ENCODE measurements at places on chromosomes 1 and 21.

DNA sequence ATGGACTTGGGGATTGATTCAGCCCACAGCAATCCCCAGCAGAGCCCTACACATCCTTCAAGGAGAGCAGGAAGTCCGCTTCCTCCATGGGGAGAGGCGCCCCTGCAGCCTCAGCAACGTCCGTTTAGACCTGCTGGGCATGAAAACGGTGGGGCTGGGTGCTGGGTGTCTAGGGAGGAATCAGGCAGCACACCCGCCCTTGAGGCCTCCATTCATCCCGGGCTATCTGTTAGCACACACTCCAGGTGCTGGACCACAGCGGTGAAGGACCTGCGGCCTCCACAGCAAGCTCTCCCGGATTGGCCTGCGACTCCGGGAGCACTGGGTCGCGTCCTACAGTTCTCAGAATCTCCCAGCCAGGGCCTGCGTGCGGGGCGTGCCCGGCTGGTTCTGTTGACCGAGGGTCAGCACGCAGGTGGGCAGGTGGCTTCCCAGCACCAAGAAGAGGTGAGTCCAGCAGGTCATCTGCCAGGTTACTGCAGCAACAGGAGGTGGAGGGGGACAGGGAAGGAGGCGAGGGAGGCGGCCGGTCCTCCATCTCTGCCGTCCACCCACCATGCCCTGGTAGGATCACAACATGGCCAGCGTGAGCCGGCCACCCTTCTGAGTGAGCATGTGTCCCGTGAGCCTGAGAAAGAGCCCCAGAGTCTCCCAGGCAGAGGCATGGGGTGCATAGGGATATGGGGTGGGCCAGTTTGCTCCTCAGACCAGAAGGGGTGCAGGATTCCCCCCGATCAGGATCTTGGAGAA, 96.6 kb downstream of the RIPK4 start:
- no peak for DNase-seq

DNA sequence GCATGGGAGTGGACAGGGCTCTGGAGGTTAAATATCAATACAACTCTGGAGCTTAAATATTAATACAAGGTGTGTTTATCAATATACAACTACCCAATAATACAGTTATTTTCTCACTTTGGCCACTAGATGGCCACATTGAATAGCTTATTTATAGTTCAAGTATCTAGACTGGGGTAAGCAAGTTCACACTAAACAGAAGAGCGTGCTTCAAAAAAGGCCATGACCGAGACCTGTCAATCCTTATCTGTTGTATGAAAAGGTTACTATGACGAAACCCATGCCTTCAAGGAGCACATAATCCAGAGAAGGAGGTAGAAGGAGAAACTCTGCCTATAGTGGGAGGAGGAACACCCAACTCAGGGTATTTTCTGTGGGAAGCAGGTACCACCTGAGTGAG, 29.1 kb downstream of the CHML start:
- DNase-seq, result peak; percentile 70

DNA sequence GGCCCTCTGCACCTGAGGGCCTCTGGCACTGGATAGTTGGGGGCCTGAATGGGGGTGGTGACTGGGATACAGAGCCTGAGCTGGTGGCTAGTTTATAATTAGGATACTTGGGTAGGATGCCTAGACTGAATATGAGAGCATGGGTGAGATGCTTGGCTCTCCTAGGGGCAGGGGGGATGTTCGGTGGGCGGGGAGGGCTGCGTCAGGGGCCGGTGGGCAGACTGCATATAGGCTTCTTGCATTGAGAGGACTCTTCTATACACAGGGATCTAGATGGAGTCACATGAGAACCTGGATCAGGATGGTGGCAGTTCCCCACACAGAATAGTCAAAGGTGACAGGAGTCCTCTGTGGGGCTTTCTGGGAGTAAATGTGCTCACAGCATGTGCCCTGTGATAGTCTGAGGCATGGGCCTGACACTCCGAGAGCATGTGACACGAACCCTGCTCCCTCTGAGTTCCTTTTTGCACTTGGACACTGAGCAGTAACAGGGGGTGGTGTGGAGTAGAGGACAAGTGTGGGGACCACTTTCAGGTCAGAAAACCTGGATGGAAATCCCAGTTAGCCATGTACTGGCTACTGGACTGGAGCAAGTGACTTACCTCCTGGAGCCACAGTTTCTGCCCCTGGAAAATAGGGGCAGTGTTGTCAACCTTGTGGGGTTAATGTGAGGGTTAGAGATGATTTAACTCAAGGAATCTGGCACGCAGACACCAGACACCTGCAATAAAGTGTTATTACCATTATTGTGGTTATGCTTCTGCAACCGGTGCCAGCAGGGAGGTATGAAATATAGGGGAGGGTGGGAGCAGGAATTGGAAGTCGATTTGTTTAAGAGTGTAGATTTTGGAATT, 2.2 kb downstream of the MAP7D1 start:
- DNase-seq, result no peak

DNA sequence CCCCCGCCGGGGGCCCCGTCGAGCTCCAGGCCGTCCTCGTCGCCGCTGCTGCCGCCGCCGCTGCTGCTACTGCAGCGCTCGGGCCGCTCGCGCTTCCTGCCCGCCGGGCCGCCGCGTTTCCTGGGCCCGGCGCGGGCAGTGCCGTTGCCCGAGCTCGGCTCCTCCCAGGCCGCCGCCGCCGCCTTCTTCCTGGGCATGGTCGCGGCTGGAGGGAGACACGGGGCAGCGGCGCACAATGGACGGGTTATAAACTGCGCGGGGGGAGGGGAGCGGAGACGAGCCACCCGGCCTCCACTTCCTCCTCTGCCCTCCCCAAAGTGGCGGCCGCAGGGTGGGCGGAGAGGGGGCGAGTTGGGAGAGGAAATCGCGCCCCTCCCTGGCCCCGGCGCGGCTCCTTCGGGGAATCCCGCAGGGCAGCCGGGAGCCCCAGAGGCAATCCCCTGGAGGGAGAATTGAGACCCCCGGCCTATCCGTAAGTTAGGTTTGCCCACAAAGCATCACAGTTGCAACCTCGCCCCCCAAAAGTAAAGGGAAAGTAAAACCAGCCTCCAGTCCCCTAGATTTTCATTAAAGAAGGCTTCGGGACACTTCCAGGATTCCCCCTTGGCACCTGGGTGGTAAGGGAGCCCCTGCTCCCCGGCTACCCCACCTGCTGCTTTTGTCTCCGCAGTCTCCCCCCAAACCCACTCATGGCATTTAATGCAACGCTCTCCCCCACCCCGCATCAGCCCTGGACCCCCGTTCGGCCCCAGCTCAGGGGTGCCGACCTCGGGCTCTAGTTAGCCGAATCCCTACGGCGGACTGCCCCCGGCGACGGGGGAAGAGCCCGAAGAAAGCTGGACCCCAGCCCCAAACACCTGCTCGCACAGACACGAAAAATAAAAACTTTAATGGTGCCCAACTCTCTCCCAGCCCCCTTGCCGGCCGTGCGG, 893 bp downstream of the RCC2 start:
- DNase-seq, result peak; percentile 53

- peak; percentile 57 for DNase-seq
Observed at GRCh38 chr1:66489151-66489550, 44.8 kb upstream of the SGIP1 start.

- DNase-seq, result no peak
Observed at GRCh38 chr1:46043458-46044017, 88.9 kb downstream of the PIK3R3 start.

DNA sequence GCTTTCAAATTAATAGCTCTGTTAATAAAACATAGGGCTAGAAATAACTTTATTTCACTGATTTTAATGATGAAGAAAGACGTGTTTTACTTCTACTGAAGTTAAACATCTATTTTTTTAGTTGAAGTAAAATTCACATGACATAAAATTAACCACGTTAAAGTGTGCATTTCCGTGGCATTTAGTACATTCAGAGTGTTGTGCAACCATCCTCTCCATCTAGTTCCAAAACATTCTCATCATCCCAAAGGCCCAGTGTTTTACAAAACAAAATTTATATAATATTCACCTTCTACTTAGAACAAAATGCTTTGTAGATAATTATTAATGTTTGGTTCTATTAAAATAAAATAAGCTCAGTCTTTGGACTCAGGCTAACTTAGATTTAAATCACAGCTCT, 108.5 kb upstream of the GNG12 start:
- no peak for DNase-seq

DNA sequence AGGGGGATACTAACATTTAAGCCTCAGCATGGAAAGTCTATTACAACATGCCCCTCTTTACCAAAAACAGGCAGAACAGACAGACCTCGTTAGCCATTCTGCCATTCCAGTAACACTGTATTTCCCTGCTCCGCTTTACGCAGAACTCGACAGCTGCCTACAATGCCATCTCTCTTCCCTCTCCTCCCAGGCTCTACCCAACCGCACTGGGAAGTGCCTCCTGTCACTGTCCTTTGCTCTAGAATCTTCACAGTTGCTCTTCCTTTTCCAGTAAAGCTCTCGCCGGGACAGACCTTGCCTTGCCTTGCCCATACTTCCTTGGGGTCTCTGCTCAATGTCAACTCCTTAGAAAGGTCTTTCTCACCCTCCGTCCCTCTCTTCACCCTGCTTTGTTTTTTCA, 22.8 kb downstream of the COA6 start:
- no peak for DNase-seq

GRCh38 chr1:111191496-111191895, 8.9 kb downstream of the DENND2D start:
- DNase-seq, result peak; percentile 76

GRCh38 chr1:151581451-151581850, 30.4 kb upstream of the SNX27 start:
- no peak for DNase-seq

DNA sequence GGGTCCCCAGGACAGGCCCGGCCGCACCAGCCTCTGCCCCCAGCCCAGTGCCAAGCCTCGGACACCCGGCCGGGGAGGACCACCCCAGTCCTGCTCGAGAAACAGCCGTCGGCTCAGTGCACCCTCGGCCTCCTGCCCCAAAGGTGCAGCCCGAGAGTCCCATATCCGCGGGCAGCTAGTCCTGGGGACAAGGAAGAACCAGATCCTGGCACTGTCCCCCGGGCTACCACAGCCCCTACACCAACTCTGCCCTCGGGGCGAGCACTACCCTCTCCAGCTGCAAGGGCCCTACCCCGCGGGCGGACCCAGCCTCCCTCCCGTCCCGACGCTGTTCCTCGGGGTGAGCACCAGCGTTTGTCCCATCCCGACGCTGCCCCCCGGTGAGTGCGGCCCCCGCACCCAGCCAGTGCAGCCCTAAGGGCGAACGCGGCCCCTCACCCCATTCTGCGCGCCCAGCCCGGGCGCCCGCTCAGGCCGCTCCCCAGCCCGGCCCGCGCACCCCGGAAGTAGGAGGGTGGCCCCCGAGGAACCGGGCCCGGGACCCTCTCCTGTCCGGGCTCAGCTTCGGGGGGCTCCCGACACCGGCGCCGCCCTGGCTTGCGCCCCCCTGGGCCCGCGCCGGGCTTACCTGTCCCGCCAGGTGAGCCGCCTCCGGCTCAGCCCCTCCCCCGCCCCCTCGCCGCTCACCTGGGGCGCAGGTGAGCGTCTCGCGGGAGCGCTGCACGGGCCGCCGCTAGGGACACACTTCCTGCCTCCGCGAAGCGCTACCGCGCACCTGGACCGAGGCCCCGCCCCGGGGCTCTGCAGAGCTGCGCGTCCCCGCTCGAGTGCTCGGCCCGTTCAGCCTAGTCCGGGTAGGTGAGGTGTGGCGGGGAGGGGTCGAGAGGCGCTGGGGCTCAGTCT, at the start of gene KDF1:
Gene KDF1 (minus strand): TSS at position 747 of the 903 bp plus-strand sequence. CDS start 8,088 bp downstream, outside the sequence.
- no peak for DNase-seq

DNA sequence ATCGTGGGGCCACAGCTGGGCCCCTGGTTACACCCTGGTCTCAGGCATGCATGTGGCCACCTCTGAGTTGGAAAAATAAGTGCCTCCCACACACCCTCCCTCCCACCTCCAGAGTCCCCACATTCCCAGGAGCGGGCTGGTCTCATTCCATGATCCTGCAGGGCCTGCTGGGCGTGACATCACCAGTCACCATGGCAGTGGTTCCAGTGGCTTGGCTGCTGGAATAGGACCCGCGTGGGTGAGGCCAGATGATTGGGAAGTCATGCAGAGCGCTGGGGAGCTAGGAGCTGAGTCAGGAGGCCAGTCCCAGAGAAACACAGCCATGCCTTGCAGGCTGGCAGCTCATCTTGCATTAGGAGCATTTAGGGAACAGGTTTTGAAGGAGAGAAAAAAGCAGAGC, 125.4 kb upstream of the TMEM51 start:
- peak; percentile 72 for DNase-seq

DNA sequence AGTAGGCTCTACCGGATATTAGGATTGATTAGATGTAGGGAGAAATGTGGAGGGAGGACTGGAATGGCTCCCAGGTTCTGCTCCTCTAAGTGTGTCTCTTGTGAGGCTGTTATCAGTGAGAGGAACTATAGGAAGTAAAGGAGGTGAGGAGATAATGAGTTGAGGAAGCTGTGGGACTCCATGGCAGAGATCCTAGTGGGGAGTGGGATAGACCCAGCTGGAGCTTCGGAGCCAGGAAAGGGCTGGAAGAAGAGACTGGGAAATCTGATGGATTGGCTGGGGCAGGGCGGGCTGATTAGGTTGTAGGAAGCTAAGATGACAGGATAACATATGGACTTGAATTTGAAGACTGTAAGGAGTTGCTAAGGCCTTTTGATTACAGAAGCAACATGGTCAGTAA, 14.8 kb upstream of the BCL9 start:
- no peak for DNase-seq

DNA sequence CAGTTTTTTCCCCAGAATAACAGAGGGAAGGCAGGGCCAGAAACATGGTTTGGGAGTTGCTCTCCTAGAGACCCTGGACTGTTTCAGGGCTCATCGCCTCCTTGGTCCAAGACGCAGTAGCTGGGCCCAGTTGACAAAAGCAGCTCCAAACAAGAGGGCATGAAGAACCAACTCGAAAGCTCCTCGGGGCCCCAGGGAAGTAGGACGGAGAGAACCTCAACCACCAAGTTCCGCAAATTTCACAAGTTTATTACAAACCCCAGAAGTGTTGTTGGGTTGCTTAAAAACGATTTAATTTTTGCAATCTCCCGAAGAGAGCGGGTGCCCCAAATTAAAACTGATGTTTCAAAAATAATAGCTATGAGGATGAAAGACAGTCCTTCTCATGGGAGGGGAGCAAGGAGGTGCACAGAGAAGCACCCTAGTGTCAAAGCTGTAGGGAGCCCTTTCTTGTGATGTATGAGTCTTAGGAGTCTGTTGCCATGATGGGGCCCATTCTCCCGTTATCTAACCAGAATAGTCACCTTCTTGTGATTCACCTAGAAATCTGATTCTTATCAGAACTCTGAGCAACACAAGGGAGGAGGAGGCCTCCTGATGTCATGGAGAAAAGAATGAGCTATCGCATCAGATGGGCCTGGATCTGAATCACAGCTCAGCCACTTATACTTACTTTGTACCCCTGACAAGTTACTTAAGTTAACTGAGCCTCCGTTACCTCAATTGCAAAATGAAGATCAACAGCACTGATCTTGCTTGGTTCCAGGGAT, 165.7 kb upstream of the IRF2BP2 start:
- DNase-seq, result no peak

All from fibroblast of upper back skin (primary cell).